ENCODE measurements at places on chromosomes 11 and 22. TPM values are rescaled to one million over a fixed set of nuclear protein-coding genes. Genes with fewer than 3 reads are reported as not detected.

DNA sequence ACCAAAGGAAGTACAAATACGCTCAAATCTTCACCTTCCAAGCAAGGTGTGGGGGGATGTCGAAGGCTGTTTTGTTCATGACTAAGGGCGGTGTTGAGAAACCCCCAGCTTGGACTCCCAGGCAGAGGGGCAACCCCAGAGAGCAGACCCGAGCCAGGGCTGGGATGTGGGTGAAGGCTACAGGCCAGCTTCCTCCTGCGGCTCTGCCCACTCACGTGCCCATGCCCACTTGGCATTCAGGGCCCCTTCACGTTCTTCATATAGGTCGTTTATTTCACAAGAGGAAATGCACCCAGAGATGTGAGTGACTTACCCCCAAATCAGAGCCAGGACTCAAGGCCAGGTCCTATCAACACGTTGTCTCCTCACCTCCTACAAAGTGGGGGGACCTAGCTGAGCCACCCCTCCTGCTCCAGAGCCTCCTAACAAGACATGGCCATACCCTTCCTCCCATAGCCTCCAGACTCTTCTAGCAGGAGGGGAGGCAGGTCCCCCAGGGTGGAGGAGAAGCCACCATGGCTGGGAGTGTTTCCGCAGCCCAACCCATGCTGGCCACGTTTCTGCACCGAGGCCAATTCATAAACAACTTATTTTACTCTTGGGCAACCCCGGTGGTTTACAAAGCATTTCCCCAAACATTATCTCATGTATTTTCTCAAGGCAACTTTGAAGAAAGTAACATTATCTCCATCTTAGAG is 22.0 kb downstream of the TMEM184B start:
- no peak for DNase-seq

- peak; percentile 45 for DNase-seq
Observed at GRCh38 chr11:74018331-74019005, 9.6 kb upstream of the UCP3 start.

DNA sequence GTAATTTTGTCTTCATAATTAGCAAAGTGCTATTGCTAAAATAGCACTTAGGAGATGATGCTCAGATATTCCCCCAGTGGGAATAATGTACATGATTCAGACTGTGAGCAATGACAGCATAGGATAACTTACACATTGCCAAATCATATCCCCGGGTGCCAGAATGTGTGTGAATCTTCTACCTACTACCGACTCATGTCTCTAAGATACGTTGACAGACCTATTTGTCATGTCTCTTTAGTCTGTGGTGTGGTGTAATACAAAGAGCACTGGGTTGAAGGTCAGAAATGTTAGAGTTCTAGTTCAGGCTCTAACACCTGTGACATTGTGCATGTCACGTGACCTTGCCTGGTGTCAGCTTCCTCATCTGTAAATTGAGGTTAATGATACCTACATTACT is 31.0 kb upstream of the PICALM start:
- DNase-seq = no peak

GRCh38 chr11:8207080-8208000 is 38.5 kb upstream of the RIC3 start:
- DNase-seq = no peak

DNA sequence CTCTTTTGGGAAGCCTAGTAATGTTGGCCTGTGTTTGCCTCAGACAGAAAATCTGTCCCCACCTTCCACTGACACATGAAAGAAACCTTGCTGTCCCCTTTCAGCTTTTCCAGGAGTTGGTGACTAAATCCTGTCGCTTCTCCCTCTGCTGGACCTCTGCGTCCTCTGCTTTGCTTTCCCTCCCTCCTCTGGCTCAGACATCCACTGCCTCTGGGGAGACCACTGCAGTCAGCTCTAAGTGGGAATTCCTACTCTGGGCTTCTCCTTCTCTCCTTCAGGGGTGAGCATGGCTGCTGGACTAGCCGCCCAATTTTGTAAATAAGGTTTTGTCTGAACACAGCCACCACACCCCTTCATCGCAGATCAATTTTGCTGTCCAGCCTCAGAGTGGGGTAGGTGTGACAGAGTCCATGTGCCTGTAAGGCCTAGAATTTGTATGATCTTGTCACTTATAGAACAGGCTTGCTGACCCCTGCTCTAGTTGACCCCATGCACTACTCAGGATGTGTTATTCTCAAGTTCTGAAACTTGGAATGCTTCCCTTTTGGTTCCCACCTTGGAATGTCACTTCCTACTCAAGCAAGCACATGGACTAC is 23.0 kb downstream of the LRRC74B start:
- no peak for DNase-seq

DNA sequence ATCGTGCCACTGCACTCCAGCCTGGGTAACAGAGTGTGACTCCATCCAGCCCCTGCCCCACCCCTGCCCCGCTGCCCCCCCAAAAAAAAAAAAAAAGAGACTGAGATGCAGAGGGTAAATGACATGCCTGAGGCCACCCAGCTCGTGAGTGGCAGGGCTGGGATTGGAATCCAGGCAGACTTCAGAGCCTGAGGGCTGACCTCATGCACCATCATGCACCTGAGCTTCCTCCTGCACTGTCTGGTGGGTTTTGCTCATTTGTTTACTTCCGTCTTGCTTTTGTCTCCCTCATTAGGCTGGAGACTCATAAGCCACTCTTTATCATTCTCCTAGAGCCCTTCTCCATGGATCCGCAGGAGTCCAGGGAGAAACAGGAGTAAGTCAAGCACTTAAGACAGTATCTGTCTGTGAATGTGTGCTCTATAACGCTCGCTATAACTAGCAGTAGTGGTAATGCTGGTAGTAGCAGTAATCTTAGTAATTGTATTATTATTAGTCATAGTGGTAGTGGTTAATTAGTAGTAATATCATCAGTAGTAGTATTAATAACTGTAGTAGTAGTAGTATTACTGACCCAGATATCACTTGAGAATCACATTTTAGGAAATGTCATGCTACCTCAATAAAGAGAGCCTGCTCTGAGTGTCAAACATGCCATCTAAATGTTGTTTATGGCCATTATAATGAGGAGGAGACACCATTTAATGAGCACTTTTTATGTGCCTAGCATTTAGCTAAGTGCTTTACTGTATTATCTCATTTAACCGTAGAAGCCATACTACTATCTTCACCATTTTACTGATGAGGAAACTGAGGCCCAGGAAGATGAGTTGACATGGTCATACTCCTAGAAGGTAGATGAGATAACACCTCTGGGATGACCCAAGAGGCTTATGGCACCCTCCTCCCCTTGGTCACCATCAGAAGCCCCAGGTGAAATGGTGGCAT is 85.0 kb downstream of the NAT10 start:
- DNase-seq = no peak

DNA sequence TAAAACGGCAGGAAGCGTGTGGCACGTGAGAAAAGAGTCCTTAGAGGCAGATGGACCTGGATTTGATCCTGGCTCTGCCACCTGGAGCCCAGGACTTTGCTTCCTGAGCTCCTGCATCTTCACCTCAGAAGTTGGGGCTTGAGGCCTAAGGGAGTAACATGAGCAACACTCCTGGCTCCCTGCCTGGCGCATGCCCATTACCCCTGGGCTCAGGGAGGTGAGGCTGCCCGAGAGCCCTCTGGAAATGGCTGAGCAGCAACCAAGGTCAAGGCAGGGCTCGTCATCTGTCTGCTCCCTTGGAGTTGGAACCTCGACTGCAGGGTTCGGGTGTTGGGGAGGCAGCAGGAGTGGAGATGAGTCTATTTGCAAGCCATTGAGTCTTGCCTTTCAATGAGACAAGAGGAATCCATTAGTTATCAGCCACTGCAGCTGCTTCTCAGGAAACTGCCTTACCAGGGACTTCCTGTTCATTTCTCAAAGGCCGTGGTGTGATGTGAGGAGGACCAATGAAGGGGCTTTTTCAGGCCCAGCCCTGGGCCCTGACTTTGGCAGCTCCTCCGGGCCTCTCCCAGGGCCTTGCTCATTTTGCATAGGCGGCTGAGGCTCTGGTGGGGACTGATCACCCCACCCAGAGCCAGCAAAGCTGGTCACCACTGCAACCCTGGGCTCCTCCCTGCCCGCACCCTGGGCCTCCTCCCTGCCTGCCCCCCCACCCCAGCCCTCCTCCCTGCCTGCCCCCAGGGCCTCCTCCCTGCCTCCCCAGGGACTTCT is 6.4 kb downstream of the FADS2 start:
- DNase-seq = peak; percentile 80

- no peak for DNase-seq
Observed at GRCh38 chr22:43442386-43443151, 30.8 kb downstream of the MPPED1 start.

DNA sequence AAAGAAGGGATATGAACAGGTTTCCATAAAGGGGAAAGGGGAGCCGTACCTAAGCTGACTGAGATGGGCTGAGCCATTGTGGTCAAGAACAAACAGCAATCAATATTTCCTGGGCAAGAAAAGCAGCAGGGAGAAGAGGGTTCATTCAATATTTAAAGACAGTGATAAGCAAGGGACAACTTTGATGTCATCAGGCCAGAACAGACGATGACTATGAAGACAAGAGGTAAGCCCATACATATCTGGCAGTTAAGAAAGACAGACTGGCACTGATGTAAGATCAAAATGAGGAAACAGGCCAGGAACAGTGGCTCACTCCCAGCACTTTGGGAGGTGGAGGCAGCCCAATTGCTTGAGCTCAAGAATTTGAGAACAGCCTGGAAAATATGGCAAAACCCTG is 2.4 kb downstream of the OR5A2 start:
- no peak for DNase-seq

Gene IGLL5
- not detected for total RNA-seq

Gene BID
- total RNA-seq = 12.9 TPM

Gene C22orf31
- total RNA-seq = 0.20 TPM

Gene TBX1
- 4.8 TPM for total RNA-seq

Gene ENTHD1
- not detected for total RNA-seq

Gene MRGPRE
- total RNA-seq = not detected
